ENCODE measurements at places on chromosomes 11 and 22.

DNA sequence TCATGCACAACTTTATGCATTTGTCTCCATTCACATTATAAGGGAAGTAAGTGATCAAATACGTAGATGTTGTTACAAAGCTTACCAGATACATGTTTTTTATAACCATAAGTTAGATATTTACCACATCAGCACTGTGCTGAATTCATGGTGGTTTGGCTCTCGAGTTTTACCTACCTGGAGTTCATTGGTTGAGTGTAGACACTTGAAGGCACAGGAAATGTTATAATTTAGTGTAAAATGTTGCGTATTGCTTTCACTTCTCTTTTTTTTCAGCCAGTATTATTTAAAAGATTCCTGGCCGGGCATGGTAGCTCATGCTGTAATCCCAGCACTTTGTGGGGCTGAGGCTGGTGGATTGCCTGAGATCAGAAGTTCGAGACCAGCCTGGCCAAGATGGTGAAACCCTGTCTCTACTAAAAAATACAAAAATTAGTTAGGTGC is 53.1 kb upstream of the GRK2 start:
- no peak for DNase-seq

DNA sequence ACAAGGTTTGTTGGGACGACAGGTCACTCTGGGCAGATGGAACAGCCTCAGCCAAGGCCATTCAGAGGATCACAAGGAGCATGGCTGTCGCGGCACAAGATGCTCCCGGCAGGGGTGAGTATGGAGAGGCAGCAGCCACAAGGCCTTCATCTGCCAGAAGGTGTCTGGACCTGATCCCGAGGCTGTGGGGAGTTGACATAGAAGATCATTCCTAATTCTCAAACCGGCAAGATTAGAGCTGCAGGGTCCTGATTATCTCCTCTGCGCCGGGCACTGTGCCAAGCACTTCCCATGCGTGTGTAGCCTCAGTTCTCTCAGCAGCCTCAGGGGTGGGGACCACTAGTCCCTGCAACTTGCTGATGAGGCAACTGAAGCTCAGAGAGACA is 32.3 kb upstream of the RFPL3 start:
- no peak for DNase-seq

GRCh38 chr22:42893371-42894150 is 36.5 kb upstream of the ARFGAP3 start:
- DNase-seq = no peak

- DNase-seq = peak; percentile 1
Measured at GRCh38 chr11:26227301-26227746, 104.6 kb upstream of the ANO3 start.

DNA sequence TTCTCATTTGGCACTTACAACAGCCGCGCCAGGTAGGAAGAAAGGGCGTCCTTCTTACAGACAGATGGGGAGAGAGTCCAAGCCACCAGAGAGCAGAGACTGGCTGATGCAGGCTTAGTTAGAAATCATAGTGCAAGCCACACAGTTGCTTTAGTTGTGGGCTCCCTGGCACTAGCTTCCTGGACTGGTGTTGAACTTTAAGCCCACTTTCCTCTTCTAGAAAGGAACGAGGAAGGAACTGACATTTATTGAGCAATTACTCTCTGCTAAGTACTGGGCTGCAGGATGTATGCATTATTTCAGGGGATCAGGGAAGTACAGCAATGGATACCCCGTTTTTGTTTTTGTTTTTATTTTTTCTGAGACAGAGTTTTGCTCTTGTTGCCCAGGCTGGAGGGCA is 3.0 kb downstream of the BACE1 start:
- no peak for DNase-seq

- no peak for DNase-seq
Measured at GRCh38 chr22:29733362-29734201, 13.8 kb downstream of the CABP7 start.

- no peak for DNase-seq
Measured at GRCh38 chr11:11845071-11845470, 3.3 kb downstream of the USP47 start.

DNA sequence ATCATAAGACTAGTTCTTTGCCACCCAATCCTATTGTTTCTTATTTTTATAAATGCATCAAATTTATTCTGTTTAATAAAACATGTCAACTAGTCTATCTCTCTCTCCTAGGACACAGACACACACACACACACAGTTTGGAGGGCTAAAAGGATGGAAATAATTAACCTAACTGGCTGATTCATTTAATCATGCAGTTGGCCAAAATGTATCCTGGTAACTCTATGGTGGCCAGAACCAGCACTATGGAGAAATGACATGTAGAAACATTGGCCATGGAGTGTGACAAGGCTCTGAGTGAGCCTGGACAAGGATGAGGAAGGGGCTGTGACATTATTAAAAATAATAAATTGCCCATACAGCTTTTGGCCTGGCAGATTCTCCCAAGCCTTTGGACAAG is 64.1 kb downstream of the CLPB start:
- DNase-seq = no peak

DNA sequence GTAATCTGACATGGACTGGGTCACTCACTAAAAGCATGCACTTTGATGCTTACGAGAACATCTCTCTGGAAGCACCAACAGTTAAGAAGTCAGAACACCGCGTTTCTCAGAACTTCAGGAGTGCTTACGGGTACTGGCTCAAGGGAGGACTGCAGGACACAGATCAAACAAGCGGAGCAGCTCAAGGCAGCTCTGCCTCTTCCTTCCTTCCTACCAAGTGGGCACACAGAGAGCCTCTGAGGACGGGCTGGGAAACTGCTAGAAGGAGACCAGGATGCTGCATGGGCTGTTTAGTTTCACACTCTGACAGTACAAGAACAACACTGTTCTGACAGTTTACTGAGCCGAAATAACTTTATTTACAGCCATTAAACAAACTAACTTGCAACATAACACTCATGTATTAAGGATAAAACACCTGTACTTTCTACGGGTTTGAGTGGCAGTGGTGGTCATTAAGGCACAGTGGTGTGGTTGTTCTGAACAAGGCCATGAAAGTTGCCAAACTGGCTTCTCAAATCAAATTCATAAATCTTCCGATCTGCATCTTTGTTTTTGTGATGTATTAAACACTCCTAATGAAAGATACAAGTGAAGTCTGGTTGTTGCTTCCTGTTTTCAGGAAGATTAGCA is 37.5 kb downstream of the ARFGAP3 start:
- no peak for DNase-seq

- peak; percentile 80 for DNase-seq
Measured at GRCh38 chr11:79663017-79663416, 222.2 kb upstream of the TENM4 start.

- no peak for DNase-seq
Measured at GRCh38 chr11:68870470-68870869, 28.8 kb upstream of the CPT1A start.

GRCh38 chr11:121572571-121573059 is 119.8 kb upstream of the SORL1-AS1 start:
- no peak for DNase-seq

DNA sequence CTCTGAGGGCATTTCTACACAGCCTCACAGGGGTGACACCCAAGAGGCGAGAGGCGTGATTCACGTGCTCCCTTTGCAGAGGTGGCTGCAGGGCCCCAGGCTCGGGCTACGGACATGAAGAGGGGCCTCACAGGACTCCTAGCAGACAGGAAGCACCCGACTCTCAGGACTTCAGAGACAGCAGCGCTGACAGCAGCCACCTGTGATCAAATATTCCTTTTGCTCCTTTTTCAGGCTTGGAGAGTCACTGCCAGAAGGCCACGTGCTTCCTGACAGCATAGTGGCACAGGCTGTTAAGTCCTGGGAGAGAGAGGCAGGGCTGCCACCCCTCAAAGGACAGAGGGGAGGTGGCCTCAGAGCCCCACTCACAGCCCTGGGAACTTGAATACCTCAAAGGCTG is 348.9 kb downstream of the CADM1 start:
- DNase-seq = no peak

GRCh38 chr11:33825854-33826560 is 51.7 kb upstream of the FBXO3 start:
- DNase-seq = no peak

DNA sequence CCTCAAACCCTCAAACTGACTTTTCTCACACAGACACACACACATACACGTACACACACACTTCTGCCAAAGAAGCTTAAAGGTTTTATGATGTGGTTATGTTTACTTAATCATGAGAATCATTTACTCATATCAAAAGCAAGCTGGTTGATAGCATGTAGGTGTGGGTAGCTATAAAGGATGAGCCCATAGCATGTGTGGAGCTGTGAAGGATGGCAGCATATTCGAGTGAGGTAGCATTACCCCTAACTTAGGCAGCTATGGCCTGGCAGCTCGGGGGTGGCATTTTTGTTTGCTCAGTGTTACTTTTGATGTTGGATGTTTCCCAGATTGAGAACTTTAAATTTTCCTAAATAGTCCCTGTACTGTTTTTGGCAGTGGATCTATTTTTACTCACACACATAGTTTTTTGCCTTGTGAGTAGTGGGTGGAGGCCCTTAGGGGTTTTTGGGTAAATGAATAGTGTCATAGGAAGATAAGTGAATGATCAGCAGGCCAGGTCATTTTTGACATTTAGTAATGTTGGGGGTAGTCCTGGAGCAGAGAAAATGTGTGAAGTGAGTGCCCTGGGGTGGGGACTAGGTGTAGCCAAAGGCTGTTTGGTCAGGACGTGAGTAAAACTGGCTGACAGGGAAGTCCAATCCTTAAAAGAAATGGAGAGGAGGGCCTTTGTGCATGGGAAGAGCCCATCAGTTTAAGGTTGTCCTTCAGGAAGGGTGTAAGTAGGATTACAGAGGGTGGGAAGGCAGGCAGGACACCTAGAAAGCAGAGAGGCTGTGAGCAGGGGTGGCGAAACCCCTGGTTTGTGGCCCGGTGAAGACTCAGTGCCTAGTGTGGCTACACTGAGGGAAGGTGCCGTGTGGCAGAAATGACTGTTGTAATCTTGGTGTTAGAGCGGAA is 7.1 kb downstream of the YWHAH start:
- no peak for DNase-seq

- DNase-seq = no peak
Measured at GRCh38 chr11:36048496-36049247, 104.8 kb downstream of the LDLRAD3 start.

DNA sequence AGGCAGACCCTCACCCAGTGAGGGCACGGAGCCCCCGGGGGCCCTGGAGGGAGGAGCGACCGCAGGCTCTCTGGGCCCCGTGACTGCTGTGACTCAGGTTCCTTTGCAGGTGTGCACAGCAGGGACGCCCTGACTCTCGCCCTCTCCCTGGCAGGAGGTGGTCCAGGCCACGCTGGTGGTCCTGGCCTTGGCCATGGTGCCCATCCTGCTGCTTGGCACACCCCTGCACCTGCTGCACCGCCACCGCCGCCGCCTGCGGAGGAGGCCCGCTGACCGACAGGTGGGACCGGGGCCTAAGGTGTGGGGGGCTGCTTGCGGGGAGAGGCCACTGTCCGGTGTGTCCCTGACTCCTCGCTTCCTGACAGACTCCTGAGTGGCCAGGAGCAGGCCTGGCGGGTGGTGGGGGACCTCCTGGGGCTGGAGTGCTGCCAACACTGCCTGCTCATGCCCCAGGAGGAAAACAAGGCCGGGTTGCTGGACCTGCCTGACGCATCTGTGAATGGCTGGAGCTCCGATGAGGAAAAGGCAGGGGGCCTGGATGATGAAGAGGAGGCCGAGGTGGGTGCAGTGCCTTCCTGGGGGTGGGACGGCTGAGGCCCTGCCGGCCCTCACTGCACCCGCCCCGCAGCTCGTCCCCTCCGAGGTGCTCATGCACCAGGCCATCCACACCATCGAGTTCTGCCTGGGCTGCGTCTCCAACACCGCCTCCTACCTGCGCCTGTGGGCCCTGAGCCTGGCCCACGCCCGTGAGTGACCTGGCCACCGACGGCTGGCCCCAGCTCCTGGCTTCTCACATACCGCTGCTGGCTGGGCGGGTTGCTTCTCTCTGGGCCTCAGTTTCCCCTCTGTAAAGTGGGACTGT is 10.9 kb downstream of the TCIRG1 start:
- DNase-seq = no peak

DNA sequence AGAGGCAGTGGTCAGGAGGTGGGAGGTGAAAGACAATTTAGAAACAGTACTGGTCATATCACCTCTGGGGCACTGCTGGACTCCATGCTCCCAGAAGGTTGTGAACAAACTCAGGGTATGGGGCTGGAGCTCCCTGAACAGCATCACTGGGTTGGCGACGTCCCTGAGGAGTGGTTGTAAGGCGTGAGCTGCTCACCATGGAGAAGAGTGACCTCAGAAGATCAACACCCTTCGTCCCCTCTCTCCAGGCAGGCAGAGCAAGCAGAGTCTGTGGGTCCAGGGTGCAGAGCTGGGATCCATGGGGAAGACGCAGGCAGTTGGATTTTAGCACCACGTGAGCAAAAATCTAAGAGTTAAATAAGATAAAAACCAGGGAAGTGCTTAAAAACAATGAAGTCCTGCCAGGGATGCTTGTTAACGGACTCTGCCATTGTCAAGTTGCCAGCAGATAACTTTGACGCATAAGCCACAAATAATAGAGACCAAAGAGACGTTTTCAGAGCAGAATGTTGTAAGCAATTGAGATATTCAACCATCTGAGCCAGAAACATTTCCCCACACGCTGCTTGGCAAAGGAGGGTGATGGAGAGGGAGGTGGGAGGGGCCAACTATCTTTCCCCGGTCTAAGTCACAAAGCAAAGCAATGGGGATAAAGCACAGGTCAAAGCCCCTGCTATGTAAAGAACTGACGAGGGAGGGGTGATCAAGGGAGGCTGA is 13.6 kb downstream of the PNPLA5 start:
- no peak for DNase-seq

- DNase-seq = no peak
Measured at GRCh38 chr11:61776561-61777075, 15.8 kb downstream of the TMEM258 start.

- no peak for DNase-seq
Measured at GRCh38 chr22:35451592-35451991, 51.7 kb downstream of the MCM5 start.

DNA sequence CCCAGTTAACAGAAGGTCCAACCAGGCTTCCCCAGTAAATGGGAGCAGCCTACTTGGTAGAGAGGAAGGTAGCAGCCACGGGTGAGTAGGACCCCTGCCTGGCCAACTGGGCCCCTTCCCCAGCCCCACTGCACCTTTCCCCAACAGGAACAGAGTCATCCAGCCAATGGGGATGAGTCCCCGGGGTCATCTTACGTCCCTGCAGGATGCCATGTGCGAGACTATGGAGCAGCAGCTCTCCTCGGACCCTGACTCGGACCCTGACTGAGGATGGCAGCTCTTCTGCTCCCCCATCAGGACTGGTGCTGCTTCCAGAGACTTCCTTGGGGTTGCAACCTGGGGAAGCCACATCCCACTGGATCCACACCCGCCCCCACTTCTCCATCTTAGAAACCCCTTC is 6.6 kb downstream of the RIC8A start:
- DNase-seq = no peak

GRCh38 chr11:72314600-72315392 is 70.8 kb upstream of the PHOX2A start:
- DNase-seq = no peak

GRCh38 chr11:126647735-126648134 is 292.2 kb downstream of the ST3GAL4 start:
- no peak for DNase-seq

GRCh38 chr11:71255323-71255722 is 2.9 kb upstream of the SHANK2 start:
- no peak for DNase-seq
